Activated naive CD8-positive, alpha-beta T cell treated with anti-CD3 and anti-CD28 coated beads, Interleukin-2, amount 50 U/mL, for 24 hours (primary cell): ENCODE measurements at places on chromosomes 2 and 18.

GRCh38 chr18:56423626-56424025, 214.8 kb downstream of the TXNL1 start:
- no peak for DNase-seq

DNA sequence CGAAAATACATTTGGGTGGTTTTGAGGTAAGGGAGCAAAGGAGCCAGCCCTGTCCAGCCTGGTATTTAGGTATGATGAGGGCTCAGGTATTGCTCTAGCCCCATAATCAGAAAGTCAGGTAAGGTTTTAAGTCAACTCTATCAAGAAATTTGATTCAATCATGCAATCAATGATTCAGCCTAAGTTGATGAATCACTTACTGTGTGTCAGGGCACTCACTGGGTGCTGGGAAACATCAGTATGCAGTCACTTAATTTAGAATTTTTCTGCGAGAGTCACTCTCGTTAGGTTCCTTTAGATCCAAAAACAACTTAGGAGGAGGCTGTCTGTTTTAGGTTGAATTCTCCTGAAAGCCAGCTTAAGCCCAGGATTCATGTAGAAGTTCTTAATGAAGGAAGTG, 17.7 kb upstream of the SERPINB2 start:
- DNase-seq: no peak

- DNase-seq: no peak
Observed at GRCh38 chr2:96098900-96099590, 17.3 kb downstream of the ADRA2B start.

GRCh38 chr2:60023256-60023985, 530.0 kb downstream of the BCL11A start:
- DNase-seq: no peak

DNA sequence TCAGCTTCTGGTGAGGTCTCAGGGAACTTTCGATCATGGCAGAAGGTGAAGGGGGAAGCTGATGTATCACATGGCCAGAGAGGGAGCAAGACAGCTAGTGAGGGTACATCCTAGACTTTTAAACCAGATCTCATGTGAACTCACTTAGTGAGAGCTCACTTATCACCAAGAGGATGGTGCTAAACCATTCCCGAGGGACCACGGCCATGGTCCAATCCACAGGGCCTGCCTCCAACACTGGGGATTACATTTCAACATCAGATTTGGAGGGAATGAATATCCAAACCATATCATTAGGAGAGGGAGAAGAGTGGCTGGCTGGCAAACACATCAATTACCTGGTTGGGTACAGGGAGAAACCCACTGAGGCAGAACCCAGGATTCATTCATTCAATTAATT, 75.7 kb upstream of the HAAO start:
- DNase-seq: no peak

GRCh38 chr2:238985041-238985729, 137.3 kb downstream of the TWIST2 start:
- DNase-seq: no peak

GRCh38 chr2:70619167-70619566, 65.5 kb upstream of the TGFA start:
- no peak for DNase-seq

DNA sequence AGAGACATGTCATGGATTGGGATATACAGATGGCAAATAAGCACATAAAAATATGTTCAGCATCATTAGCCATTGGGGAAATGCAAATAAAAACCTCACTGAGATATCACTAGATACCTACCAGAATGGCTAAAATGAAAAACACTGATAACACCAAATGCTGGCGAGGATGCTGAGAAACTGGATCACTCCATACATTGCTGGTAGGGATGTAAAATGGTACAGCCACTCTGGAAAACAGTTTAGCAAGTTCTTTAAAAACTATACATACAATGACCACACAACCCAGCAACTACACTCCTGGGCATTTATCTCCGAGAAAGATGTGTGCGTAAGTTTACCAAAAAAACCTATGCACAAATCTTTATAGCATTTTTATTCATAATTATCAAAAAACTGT, 13.9 kb downstream of the PIAS2 start:
- DNase-seq: no peak

- DNase-seq: no peak
Observed at GRCh38 chr2:72689579-72690195, 136.1 kb downstream of the EXOC6B start.

- DNase-seq: no peak
Observed at GRCh38 chr2:18268400-18268799, 292.1 kb downstream of the RDH14 start.

GRCh38 chr2:135607561-135607960, 76.3 kb downstream of the R3HDM1 start:
- no peak for DNase-seq

DNA sequence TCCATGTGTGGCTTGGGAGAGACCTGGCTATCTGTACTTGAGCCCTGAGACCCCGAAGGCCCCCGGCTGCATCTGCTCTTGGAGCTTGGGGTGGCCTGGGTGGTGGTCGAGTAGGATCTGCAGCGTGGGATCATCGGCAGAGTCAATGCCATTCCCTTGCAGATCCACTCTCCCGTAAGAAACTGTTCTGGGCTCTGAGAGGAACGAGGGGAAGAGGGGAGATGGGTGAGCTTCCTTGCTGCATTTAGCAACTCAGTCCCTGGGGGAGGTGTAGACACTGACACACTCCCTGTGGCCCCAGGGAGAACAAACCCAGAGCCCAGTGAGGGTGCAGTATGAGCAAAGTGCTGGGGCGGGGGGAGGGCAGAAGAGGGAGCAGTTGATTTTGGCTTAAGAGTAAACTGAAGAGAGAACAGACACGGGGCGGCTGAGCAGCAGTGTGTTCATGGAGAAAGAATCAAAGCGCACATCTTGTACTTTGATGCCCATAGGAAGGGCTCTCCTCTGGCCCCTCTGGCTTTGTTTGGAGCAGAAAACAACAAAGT, 8.5 kb downstream of the GREB1 start:
- no peak for DNase-seq

DNA sequence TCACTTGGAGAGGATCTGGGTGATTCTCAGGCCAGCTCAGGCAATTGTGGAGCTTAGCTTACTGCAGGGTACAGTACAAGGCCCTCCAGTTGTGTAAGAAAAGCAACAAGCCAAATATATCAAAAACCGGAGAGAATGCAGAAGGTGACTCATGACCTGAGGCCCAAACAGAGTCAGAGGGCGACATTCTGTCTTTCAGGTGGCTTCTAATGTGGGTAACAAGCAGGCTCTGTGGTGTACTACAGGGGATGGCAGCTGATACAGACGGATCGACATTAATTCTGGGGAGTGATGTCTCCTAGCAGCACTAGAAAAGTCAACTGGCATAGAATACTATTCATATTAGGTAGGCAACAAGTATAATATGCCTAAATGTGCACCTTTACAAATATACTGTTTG, 219.5 kb upstream of the SOX11 start:
- DNase-seq: no peak

DNA sequence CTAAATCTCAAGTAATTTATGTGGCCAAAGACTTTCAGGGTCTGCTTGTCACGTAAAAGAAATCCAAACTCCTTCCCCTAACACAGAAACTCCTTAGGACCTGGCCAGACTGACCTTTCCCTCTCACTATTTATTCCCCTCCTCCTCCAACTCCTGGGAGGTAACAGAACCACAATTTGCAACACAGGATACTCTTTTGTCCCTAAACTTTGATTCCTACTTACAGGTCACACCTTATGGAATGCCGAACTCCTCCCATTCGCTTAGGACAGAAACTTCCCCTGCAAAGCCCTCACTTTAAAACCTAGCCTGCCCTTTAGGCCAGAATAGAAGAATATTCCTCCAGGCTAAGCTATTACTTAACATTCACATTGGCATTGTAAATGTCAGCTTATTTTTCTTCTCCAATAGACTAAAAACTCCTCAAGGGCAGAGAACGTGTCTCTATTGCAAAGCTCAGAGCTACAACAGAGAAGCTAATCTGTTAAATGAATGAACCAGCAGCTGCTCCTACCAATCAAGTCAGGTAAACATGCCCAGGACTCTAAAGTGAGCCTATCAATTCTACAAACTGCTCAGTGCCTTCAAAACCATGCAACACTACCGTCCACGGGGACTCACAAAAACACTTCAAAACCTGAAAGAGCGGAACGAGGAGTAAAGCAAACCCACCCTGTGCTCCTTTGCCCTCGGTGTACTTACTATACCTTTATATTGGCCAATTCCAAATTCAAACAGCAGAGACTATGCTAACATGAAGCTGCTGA, 6.1 kb downstream of the INO80D start:
- DNase-seq: no peak

DNA sequence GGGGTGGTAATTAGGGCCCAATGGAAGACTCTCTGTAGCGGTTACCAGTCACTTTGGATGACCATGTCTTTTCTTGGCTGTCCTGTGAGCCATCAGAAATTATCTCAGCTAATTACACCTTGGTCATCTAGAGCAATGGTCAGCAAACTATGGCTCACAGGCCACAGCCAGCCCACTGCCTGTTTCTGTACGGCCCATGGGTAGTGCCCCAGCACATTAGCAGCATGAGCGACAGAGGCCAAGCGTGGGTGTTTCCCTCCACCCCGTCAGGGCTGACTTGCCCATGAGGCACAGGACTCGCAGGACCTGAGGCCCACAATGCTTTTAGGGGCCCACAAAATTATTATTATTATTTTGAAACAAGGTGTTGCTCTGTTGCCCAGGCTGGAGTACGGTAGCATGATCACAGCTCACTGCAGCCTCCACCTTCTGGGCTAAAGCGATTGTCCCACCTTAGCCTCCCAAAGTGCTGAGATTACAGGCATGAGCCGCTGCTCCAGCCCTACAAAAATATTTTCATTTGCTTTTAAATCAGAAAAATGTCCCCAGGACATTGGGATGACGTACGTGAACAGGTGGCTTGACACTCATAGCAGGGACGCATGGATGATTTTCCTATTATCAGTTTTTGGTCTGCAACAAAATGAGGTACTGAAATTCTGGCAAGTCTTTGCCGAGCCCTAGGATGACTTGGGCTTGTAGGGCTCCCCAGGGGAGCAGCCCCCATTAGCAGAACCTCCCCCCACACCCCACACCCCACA, 29.3 kb upstream of the CEP68 start:
- DNase-seq: no peak

GRCh38 chr2:158391361-158391760, 65.2 kb downstream of the CCDC148 start:
- no peak for DNase-seq

DNA sequence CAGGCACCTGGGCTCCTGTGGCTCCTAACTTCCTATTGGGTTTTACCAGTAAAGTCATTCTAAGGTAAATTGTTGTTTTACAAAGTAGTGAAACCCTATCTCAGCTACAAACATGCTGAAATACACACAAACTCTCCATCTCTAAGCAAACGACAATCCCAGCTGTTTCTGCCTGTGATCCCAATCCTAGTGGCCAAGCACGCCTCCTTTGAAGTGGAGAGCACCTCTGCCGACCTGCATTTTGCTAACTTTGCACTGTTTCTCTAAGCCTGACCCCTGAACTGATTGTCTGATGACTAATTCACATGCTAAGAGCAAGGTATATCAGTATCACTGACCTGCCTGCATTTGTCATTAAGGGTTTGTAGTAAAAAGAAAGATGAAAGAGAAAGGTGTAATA, 124.3 kb downstream of the PAX3 start:
- no peak for DNase-seq

DNA sequence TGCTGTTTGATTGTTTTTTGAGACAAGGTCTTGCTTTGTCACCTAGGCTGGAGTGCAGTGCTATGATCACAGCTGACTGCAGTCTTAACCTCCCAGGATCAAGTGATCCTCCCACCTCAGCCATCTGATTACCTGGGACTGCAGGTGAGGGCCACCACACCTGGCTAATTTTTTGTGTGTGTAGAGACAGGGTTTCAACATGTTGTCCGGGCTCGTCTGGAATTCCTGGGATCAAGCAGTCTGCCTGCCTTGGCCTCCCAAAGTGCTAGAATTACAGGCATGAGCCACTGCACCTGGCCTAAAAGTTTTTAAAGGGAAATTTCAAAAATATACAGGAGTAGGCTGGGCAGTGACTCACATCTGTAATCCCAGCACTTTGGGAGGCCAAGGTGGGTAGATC, 22.4 kb downstream of the CARF start:
- no peak for DNase-seq

DNA sequence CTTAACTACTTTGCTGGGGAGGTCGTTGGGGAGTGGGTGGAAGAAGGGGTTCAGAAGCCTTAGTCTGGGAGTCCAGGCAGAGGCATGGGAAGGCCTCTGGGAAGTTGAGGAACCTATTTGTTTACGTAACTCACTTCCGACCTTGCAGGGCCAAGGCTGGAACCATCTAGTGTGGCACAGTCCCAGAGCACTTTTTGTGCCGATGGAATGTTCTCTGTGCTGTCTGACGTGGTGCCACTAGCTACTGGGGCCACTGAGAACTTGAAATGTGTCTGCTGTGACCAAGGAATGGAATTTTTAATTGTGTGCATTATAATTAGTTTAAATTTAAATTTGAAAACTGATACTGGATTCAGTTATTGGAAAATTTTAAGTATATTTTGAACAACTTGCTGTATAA, 139.7 kb downstream of the FAM161A start:
- DNase-seq: no peak

- no peak for DNase-seq
Observed at GRCh38 chr18:31233621-31234275, 71.1 kb upstream of the DSC1 start.

GRCh38 chr2:38997781-38998180, 108.1 kb downstream of the ARHGEF33 start:
- DNase-seq: no peak
